ENCODE measurements at places on chromosomes 3 and 15.

- no peak for DNase-seq
Measured at GRCh38 chr15:66808181-66808824, 106.3 kb downstream of the SMAD6 start.

- no peak for DNase-seq
Measured at GRCh38 chr3:134817297-134817696, 22.2 kb downstream of the EPHB1 start.

- no peak for DNase-seq
Measured at GRCh38 chr3:77052051-77052501, 12.2 kb downstream of the ROBO2 start.

- DNase-seq = no peak
Measured at GRCh38 chr3:40211579-40211978, 97.9 kb upstream of the EIF1B start.

DNA sequence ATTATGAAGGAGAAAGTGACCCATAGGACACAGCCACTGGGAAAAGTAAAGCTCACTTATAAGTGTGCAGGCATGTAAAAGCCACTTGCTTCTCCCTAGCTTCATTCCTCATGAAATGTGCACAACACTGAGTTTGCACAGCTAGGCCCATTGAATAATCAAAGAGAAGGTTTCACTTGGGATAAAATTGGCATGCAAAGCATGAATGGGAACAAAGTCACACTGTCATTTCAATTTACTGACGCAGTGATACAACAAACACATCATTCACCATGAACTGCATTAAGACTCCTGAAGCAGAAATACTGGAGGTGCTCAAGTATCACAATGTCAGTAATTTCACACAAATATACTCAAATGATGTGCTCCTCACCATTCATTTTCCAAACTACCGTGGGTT is 61.1 kb downstream of the KCNMB2 start:
- no peak for DNase-seq

GRCh38 chr3:6079011-6079410 is 781.9 kb upstream of the GRM7 start:
- DNase-seq = no peak

DNA sequence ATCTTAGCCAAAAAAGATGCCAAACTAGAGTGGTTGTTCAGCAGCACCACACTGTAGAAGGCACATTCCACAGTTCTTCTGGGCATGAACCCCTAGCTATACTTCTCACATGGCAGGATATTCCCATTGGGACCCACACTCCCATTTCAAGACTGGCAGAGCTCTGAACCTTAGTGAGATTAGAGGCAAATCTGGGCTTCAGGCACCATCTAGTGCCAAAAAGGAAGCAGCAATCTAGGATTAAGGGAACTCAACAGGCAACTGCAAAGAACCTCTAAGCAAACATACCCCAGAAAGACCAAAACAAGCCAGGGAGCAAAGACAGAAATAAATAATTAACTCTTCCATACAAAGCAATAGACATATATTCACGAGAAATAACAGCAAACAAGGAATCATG is 66.2 kb downstream of the TAFA4 start:
- DNase-seq = no peak

DNA sequence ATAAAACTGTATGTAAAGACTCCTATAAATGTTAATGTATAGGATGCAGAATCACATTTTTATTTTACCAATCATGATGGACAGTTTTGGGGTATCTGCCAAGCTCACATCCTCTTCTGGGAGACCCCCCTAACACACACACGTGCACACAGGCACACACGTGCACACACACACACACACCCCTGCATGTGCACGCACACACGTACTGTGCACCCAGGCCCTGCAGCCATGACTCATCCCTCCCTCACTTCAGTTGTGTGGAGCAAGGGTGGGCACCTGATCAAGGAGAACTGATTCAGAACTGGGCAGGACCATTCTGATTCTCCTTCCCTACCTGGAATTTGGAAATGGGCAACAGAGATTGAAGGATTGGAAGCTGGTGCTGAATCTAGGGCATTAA is 16.0 kb upstream of the MINDY4B start:
- DNase-seq = no peak

GRCh38 chr15:32923176-32923575 is 205.4 kb downstream of the GREM1 start:
- DNase-seq = no peak

DNA sequence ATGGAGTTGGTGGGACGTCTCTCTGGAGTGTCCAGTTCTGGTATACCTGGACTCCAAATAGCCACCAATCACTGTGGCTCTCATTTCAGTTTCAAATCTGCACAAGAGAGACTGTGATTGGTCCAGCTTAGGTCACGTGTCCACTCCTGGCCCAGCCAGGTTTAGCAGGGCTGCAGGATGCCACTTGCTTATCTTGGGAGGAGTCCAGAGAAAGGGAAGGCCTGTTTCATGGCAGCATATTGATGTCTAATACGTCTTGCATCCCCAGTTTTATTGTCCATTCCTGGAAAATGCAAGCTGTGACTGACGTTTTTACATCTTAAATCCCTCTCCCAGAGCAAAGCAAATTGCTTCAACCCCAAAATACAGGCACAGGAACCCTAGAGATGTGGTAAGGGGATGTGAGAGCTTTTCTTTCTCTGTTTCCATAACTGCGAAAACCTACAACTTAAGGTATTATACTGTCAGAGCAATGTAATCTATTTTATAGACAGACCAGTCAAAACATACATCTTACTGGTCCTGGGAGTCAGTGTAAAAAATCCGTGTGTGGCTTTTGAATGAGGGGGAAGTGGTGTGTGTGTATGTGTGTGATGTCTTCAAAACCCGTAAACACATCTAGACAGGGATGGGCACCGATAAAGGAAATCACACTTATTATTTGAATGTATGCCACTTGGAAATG is 274.4 kb downstream of the TLE3 start:
- DNase-seq = peak; percentile 55

- no peak for DNase-seq
Measured at GRCh38 chr3:189967254-189967865, 153.3 kb downstream of the P3H2 start.

- no peak for DNase-seq
Measured at GRCh38 chr15:58432401-58432800, 610 bp downstream of the LIPC start.

DNA sequence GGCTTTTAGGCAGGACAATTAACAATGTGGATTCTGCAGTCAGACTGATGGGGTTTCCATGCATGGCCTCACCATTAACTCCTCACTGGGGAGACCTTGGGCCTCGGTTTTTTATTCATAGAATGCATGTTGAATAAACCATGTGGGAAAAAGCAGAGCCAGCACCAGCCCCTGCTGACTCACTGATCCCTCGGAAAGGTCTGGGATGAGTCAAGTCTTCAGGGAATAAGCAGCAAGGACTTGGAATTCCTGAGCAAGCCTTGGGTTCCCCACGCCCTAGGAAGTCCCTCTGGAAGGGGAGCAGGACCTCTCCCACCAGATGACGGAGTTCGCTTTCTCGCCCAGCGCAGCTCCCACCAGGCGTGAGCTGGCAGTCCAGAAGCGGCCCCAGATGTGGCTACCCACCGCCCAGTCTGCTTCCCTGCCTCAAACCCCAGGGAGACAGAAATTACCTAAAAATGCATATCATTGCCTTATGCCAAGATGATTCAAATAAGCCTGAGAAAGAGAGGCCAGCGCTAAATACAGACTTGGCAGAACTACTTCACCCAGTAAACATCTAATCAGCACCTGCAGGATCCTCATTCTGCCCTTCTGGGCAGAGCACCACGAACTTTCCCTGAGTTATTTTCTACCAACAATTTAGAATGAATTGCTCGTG is 45.4 kb downstream of the BTD start:
- no peak for DNase-seq

DNA sequence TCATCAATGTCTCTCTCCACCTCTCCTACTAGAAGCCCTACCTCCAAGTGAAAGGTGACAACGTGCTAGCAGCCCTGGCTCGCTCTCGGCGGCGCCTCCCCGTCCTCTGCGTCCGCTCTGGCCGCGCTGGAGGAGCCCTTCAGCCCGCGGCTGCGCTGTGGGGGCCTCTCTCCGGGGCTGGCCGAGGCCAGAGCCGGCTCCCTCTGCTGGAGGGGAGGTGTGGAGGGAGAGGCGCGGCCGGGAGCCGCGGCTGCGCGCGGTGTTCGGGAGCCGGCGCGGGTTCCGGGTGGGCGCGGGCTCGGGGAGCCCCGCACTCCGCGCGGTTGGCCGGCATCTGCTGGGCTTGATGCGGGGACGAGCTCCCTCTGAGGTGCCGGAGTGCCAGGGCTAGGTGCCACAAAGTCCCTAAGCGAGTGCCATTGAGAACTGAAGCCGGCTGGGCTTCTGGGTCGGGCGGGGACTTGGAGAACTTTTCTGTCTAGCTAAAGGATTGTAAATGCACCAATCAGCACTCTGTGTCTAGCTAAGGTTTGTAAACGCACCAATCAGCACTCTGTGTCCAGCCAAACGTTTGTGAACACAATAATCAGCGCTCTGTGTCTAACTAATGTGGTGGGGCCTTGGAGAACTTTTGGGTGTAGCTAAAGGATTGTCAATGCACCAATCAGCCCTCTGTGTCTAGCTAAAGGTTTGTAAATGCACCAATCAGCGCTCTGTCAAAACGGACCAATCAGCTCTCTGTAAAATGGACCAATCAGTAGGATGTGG is 84.8 kb upstream of the ARRDC4 start:
- no peak for DNase-seq

GRCh38 chr15:38849046-38849445 is 284.4 kb upstream of the RASGRP1 start:
- no peak for DNase-seq

GRCh38 chr15:83515164-83515563 is 68.0 kb downstream of the SH3GL3 start:
- no peak for DNase-seq

- DNase-seq = no peak
Measured at GRCh38 chr15:78931439-78932257, 13.2 kb downstream of the CTSH start.

GRCh38 chr3:119700269-119700919 is 2.4 kb upstream of the CFAP91 start:
- DNase-seq = no peak

- DNase-seq = peak; percentile 7
Measured at GRCh38 chr15:56869573-56869972, 48.9 kb upstream of the TCF12 start.

DNA sequence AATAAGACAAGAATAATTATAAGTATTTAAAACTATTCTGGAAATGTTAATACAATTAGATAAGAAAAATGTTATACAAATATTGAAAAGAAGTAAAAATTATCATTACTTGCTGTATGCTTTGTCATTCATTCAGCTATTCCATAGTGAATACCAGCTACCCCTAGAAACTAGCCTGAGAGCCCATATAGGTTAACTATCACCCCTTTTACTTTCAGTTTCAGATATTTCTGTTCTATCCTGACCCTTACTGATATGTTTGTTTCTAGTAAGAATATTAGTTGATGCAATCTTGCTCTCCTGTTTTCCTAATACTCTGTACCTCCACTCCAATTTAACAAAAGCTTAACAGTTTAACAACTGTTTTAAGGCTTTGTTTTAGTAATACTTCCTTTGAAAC is 31.6 kb downstream of the FAM227B start:
- DNase-seq = no peak

GRCh38 chr3:186931532-186932280 is 1.4 kb downstream of the ST6GAL1 start:
- DNase-seq = no peak

GRCh38 chr3:115758076-115758763 is 134.9 kb downstream of the GAP43 start:
- DNase-seq = no peak

GRCh38 chr15:101057841-101058407 is 138.8 kb downstream of the LRRK1 start:
- DNase-seq = no peak

DNA sequence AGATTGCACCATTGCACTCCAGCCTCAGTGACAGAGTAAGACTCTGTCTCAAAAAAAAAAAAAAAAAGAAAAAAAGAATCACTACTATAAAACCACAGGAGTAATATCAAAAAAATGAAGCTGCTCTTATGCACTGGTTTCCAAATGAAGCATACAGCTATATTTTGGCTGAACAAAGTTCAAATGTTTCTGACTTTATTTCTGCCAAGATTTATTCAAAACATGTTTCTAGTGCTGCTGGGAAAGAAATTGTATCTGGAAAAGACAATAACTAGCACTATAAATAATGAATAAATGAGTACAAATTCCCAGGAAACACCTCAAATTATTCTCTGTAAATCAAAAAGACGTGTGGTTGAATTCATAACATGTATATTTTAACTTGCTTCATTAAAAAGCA is 102.5 kb upstream of the MME start:
- no peak for DNase-seq

GRCh38 chr3:114214542-114215341 is 22.6 kb downstream of the ZNF80 start:
- no peak for DNase-seq

GRCh38 chr3:149816311-149816710 is 3.3 kb downstream of the RNF13 start:
- DNase-seq = no peak

GRCh38 chr15:47517737-47518136 is 199.6 kb upstream of the SEMA6D start:
- DNase-seq = no peak

DNA sequence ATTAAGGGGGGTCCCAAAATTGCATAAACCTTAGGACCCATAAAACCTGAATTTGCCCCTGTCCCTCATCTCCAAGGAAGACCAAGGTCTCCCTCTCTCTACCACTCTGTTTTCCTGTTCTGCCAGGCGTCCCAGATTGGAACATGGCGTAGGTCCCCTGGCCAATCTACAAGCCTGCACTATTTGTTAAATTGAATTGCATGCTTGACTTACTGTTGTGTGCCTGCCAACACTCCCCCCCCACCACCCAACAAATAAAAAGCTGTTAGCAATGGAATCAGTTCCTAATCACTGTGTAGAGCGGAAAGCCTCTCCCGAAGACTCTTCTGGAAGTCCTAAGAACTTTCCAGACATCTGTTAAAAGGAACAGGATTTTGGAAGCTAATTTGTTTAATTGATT is 11.7 kb downstream of the CTXND1 start:
- DNase-seq = no peak

DNA sequence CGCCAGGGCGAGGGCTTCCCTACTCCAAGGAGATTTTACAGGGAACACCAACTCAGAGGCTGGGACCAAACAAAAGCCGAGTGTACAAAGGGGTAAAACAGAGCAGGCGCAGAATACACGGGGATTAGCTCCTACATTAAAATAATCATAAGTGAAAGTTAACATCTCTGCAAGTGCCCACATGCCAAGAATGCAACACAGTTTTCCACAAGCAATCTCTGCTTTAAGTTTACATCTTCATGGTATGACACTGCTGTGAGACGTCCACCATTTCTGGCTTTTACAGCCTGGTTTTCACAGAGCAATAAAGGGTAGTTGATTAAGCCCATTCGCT is 500 bp upstream of the VGLL3 start:
- DNase-seq = no peak

DNA sequence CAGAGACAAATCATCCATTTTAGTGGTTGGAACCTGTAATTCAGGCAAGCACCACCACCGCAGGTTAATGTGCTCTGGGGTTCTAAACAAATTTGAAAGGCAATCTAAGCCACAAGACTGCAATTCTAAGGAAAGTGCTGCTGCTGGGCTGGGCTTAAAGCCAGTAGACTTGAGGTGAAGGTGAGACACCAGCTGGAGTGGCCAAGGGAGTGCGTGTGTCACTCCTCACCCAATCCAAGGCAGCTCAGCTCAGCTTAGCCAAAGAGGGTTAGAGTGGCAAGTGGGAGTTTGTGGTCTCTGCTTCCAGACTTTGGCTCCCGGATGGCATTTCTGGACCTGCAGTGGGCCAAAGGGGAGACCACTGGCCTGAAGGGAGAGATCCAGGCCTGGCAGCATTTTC is 1655.6 kb downstream of the SI start:
- DNase-seq = no peak
